CD4-positive, alpha-beta T cell treated with Interferon gamma for 1 hour (primary cell): ENCODE measurements at places on chromosomes 13 and 19.
A peak's percentile ranks its signal among the peaks of the same experiment; 100 is the strongest.

DNA sequence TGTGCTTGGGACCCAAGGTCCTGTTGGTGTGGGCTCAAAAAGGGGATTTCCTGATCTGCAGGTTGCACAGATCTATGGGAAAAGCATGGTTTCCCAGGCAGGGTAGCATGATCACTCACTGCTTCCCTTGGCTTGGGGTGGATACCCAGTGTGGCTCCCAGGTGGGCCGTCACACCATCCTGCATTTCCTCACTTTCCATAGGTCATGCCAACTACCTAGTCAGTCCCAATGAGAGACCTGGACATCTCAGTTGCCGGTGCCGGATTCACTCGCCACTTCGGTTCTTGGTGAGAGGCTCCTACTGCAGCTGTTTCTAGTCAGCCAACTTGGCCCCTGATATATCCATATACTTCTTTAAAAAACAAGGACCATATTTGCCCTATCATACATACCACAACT is 503.0 kb downstream of the PCDH17 start:
- no peak for DNase-seq

DNA sequence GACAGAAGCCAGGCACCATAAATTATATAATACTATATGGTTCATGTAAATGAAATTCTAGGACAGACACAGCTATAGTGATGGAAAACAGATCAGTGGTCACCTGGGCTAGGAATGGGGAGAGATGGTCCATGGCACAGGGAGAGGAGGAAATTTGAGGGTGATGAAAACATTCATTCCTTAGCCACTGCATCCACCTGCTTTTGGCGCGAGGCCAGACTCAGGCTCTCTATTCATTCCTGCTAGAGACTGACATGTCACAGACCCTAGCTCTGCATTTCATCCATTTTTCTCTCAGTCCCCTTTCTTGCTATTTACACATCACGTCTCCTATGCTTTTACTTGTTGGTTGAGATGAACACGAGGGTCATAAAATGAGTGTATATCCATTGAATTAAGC is 628.3 kb upstream of the SLC10A2 start:
- no peak for DNase-seq

DNA sequence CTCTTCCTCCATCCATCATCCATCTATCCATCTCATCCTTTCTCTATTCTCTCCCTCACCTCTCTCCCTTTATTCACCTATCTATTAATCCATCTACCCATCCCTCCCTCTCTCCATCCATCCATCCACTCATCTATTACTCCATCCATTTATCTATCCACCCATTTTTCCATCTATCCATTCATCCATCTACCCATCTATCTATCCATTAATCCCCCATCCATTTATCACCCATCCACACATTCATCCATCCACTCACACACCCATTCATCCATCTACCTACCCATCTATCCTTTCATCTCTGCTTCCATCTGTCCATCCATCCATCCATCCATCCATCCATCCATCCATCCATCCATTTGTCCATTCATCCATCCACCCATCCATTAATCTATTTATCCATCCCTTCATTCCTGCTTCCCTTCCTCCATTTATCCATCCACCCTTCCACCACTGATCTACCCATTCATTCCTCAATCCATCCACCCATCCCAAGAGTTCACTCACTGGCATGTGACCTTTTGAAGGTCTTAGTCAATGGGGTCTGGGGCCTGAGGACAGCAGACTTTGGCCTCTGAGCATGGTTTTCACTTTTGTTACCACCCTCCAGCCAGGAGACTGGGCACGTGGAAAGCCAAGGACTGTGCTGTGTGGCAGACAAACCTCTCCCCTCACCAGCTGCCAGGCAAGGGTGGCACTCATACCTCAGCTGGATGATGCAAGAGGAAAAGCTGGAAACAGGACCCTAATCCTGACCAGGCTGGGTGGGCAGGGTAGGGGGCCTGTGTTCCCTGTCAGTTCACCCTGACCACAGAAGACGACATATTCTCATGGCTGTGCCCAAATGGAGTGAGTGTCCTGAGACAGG is 126.7 kb downstream of the URI1 start:
- DNase-seq = no peak

DNA sequence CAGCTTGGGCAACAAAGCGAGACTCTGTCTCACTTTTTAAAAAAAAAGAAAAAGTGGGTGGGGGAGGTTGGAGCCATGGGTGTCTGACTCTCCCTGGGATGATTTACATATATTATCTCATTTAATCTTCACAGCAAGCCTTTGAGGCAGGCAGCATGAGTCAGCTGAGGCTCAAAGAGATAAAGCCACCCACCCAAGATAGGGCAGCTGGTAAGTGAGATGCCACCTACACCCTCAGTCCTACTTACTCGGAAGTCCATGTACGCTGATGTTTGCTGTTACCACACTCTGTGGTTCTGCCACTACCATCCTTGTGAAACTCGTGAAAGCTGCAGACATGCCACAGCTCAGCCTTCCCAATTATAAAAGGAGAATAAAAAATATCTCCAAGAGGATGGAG is 142.0 kb upstream of the TSHZ3 start:
- no peak for DNase-seq

DNA sequence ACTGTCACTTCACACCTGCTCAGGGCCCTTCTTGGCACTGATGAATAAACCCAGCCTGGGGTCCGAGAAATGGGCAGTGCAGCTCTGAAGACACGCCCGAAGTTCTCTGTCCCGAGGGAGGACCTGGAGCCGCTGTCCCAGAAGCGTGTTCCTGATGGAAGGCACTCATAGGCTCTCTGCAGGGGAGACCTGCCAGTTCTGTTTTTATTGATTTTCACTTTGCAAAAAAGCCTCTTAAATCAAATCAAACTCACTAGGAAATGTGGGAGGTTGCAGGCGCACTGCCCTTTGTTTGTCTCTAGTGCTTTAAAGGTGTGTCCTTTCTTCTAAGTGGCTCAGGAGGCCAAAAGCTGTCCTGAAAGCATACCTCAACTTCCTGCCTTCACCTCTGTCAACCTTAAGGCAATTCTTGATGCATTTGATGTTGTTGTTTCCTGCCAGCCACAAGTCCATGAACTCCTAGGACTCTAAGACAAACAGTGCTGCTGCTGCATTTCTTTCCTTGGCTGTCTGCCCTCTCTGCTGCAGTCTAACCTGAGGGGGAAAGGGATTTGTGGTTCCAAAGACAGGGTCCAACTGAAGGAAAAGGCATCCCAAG is 663.2 kb downstream of the UQCRFS1 start:
- no peak for DNase-seq

GRCh38 chr13:101017123-101017872 is 342.7 kb upstream of the TMTC4 start:
- no peak for DNase-seq

GRCh38 chr13:100636004-100636403 is 38.6 kb downstream of the TMTC4 start:
- DNase-seq = no peak

DNA sequence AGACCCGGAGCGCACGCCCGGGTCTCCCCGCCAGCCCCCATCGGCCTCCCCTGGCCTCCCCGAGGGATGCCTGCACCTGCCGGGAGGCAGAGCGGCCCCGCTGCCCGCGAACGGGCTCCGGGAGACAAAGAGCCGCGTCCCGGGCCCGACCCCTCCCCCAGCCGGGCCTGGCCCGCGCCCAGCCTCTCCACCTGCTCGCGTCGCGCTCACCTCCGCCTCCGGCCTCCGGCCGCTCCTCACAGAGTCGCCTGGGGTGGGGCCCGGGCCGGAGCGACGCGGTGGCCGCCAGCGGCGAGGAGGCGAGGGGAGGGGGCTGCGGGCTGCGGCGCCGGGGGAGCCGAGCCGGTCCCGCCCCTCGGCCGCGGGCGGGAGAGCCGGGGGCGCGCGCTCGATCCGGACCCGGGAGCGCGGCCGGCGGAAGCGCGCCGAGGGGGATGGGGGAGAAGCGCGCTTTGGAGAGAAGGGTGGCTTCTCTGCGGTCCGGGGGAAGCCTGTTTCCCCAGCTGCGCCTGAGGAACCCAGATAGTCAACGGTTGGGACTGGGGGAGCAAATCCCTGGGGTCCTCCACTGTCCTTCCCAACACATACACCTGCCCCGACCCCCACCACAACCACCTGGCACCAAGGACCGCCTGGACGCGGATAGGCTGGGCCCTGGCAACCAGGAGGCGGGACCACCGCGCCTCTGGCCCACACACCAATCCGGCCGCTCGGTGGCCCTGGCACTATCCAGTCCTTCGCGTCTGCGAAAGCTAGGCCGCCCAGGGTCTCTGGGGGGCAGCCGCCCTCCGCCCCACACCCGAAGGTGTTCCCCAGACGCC is at the start of gene PRR36:
Gene PRR36 (minus strand): TSS at position 315 of the 821 bp plus-strand sequence. CDS start 701 bp downstream, outside the sequence.
- no peak for DNase-seq

DNA sequence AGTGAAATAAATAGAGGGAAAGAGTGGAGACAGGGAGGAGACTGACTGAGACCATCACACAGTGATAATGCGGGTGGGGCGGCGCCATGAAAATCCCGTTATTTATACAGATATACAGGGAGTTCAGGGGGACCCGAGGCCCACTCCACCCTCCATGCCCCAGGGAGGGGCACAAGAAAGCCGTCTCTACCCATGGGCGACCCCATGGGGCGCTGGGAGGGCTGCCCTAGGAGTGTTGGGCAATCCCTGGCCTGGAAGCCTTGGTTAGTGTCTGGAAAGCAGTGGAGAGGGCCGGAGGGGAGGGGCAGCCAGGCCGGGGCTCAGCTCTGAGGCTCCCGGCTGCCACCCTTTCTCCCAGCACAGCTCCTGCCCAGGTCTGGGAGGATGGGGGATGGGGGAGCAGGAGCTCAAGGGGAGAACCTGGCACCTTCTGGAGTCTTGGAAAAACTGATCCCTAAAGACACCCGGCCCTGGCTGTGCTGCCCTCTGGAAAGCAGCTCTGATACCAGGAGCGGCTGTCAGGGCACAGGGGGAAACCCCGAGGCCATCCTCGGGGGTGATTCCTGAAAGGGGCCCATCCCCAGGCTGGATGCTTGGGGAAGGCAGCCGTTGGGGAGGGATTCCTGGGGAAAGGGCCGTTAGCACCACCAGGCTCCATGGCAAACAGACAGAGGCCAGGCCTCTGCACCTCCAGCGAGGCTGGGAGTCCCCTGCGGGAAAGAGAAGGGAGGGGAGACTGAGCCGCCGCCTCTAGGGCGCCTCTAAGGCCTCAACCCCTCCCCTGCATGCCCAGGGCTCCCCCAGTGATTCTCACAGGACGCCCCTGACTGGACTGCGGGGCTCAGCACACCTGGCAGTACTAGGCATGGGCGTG is 3.0 kb upstream of the PRKD2 start:
- no peak for DNase-seq

DNA sequence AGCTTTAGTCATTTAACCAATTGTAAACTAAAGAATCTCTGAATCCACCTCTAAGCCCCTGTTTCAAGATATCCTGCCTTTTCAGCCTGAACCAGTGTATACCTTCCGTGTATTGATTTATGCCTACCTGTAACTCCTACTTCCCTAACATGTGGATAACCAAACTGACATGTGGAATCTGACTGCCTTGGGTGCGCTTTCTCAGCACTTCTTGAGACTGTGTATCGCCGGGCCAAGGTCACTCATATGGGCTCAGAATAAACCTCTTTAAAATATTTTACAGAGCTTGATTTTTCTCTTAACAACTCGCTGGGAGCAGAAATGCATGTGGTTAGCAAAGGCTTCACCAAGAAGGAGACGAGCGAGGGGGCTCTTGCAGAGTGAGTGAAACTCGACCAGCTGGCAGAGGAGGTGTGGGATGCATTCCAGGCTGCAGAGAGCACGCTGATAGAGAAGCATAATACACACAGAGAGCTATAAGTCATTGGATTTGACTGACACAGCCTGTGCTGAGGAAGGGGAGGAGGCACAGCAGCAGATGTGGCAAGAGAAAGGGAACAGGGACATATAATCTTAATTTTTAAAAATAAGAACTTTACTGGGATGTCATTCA is 268.2 kb upstream of the MAB21L1 start:
- no peak for DNase-seq

GRCh38 chr13:72890546-72890945 is 108.6 kb downstream of the PIBF1 start:
- DNase-seq = no peak

DNA sequence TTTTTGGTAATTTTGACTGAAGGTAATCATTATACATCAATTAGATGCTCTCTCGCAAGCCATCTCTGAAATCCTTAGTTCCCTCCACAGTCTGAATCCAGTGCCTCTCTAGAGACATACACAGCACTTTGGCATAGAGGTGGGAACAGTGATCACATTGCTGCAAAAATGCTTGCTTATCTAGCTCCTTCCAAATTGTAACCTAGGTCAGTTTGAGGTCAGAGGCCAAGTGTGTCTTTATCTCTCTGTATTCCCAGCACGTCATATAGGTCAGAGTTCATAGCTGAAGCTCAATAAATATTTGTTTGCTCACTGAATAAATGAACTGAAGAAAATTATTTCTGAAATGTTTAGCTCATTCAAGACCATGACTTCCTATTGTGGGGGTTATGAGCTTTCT is 462.5 kb downstream of the DIAPH3 start:
- no peak for DNase-seq

DNA sequence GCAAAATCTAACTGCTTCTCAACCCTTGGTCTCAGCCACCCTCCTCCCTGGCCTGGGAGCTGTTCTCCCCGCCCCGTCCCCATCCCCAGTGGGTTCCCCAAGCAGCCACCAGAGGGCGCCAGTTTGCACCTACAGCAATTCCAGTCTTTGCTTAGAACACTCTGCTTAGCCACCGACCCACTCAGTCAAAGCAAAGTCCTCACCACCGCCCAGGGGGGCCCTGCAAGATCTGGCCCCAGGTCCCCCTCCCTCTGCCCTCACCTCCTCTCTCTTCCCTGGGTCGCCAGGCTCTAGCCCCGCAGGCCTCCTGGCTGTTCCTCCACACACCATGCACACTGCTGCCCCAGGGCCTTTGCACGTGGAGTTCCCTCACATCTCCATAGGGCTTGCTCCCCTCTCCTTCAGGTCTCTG is 12.4 kb downstream of the TMEM143 start:
- DNase-seq = peak; percentile 73

- DNase-seq = no peak
Measured at GRCh38 chr19:51116736-51117286, 7.9 kb upstream of the SIGLEC9 start.

- DNase-seq = no peak
Measured at GRCh38 chr13:49877629-49878218, 58.4 kb downstream of the SPRYD7 start.

DNA sequence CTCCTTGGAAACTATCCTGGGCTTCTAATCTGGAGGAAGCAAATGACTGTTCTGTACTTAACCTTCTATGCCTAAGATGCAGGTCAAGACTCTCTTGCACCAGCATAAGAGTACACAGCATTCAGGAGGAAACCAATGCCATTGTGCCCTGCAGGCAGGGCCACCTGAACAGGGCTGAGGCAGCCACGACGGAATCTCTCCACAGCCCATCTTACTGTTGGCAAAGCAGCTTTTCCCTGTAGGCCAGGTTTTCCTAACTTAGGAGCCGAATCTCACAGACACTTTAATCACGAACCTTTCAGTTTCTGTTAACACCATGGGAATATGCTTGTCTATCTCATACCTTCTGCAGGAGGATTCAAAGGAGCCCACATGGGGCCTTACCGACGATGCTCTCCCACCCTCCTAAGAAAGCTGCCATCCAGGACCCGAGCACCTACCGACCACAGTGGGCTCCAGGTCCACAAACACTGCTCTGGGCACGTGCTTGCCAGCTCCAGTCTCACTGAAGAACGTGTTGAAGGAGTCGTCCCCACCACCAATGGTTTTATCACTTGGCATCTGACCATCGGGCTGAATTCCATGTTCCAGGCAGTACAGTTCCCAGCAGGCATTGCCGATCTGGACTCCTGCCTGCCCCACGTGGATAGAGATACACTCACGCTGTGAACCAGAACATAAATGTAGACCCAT is 2.6 kb downstream of the TUBA3C start:
- DNase-seq = no peak

- no peak for DNase-seq
Measured at GRCh38 chr13:44293908-44294735, 79.5 kb upstream of the SERP2 start.

- DNase-seq = no peak
Measured at GRCh38 chr13:19093369-19093768, 88.3 kb downstream of the TUBA3C start.
